ENCODE measurements at places on chromosomes 6 and 20. TPM values are rescaled to one million over a fixed set of nuclear protein-coding genes. Genes with fewer than 3 reads are reported as not detected.

- no peak for DNase-seq
- H3K4me3 ChIP-seq = no peak overlapping the region
- H3K27me3 ChIP-seq = no peaks in the 10 kb centered on the region
Measured at GRCh38 chr20:61780066-61780465, 285.6 kb downstream of the TAF4 start.

DNA sequence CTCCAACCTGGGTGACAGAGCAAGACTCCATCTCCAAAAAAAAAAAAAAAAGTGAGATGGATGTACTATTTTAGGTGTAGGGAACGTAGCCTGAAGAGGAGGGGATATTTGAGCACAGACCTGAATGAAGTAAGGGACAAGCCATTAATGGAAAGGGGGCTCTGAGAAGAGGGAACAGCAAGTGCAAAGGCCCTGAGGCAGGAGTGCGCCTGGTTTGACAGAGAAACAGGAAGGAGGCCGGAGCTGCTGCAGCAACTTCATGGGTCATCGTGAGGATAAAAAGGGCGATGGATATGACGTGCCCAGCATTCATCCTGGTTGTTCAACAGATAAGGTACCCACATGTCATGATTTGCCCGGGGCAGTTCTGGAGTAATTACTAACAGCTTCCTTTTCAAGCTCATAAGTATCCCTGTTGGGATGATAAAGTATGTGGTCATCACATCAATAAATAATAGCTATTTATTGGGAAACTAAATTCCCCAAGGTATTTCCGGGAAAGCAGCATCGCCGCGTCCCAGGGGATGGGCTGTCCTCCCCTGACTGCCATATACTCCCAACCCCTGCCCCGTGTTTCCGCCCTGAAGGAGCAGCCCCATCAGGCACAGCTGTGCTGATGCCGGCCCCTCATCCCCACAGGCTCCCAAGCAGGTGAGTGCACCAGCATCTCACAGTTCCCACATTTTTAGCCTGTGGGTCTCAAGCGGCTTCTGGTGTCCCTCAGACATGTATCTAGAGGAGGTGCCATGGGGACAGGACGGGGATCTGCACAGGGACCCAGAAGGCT is 43.4 kb downstream of the DLGAP4 start:
- H3K27ac ChIP-seq = no peak overlapping the region
- no peak for DNase-seq
- H3K4me1 ChIP-seq = no peaks in the 10 kb centered on the region
- no peaks in the 10 kb centered on the region for H3K36me3 ChIP-seq

- H3K27me3 ChIP-seq = no peaks in the 10 kb centered on the region
- no peak overlapping the region for H3K4me3 ChIP-seq
- no peaks in the 10 kb centered on the region for H3K36me3 ChIP-seq
- DNase-seq = no peak
Measured at GRCh38 chr20:33474097-33474873, 15.6 kb upstream of the CBFA2T2 start.

Gene CCM2L
- total RNA-seq = 9.9 TPM

Gene LY6G6D
- not detected for total RNA-seq

Gene MAN1A1
- 73.5 TPM for total RNA-seq

Gene SLC35D3
- total RNA-seq = not detected
